ENCODE measurements at places on chromosomes 7 and 10. TPM values are rescaled to one million over a fixed set of nuclear protein-coding genes. Genes with fewer than 3 reads are reported as not detected.

GRCh38 chr10:91590142-91590903, 42.5 kb downstream of the PPP1R3C start:
- DNase-seq, result peak; percentile 66

DNA sequence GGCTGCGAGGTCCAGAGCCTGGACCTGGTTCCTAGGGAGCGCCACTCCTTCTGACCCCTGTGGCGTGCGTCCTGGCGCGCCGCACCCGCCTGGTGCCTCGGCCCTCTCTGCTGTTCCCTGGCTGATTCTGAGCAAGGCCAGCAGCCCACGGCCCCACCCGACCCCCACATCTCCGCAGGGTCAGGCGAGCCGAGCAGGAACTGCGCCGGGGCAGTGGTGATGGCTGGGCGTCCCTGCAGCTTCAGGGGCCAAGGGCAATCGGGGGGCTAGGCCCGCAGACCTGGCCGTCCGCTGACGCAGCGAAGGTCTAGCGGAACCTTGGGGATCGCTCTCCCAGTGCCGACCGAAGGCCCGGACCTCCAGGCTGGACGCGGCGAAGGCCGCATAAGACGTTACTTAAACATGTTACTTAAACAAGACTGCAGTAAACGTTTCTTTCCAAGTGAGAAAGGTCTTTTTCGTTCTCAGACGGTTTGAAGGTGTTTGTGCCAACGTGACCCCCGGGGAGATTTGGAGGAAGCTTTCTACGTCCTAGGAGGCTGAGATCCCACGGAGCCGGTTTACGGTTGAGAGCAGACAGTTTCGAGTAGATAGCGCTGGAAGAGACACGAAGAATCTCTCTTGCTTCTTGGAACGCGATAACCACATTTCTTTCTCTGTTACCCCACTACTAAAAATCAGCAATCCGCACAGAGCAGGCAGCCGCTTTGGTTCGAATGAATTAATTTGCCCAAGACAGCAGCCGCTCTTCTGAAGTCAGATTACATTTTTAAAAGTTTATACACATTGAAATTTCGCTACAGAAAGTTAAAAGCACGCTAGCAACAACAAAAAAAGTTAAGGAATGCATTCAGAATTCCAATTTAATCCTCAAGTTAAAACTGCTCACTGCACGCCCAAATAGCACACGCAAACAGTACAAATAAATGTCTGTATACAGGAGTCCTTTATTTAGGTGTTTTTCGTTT, 4.9 kb upstream of the NKX2-3 start:
- no peak for DNase-seq

- no peak for DNase-seq
These were observed 319.0 kb upstream of the NPSR1 start for GRCh38 chr7:34338961-34339526.

DNA sequence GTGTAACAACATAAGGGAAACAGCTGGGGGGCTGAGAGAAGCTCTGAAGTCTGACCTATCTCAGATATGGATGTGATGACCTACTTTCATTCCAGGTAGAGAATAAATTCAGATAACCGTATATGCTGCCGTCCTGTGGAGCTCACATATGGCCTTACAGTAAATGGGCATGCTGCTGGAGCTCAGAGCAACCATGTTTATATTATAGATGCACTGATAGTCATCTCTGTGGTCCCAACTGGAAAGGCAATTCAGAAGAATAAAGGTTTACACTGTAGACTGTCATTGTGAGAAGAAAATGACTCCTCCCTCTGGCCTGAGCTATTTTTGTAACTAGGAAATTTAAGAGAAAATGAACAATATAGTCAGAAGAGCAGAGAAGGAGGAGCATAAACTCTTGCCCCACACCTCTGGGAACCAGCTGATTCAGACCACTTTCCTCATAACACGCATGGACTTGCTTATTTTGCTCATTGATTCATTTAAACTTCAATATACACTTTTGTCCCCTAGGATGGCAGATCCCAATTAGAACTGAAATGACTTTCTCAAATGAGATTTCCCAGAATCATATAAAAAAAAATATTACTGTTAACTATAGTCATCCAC, 69.9 kb upstream of the NXPH1 start:
- no peak for DNase-seq

DNA sequence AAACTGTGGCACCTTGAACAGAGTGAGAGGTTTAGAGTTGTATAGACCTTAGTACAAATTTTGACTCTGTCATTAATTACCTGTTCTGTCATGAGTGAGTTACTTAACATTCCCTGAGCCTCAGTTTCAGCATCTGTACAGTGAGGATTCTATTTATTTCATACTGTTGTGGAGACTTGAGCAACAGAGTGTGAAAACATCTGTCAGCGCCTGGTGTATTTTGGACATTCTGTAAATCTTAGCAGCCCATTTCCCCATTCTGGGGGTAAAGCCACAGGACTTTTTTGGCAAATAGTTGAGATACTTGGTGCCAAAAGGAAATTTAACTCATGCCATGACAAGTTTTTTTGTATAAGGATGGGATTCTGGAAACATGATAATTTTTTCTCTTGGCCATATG, 94.8 kb downstream of the AUTS2 start:
- DNase-seq, result no peak

GRCh38 chr7:105198223-105198622, 184.2 kb downstream of the KMT2E start:
- DNase-seq, result no peak

GRCh38 chr10:127041552-127041951, 136.3 kb downstream of the DOCK1 start:
- DNase-seq, result no peak

RBP3 gene
- not detected for total RNA-seq

LRRN3 gene
- 14.8 TPM for total RNA-seq

LRRC61 gene
- total RNA-seq, result 3.7 TPM

UCN3 gene
- not detected for total RNA-seq

DBF4 gene
- total RNA-seq, result 1.1 TPM

ALKBH4 gene
- total RNA-seq, result 5.3 TPM

All from Right ventricle myocardium superior (tissue), 1 donor.